ENCODE measurements at places on chromosomes 4 and X.

DNA sequence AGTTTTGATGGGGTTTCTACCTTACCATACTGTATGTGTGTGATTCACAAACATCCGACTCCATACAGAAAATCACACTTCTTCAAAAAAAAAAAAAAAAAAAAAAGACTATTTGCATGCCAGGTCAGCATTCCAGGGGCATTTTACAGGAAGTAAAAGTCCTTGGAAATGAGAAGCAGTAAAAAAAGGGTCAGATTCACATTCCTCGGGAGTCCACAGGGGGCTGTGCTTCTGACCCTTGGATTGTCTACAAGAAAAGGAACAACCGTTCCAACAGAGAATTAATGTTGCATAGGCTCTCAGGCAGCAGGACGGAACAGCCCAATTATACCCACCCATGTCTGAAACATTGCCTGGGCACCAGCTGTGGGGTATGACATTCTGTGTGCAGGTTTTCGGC is 290.3 kb downstream of the LDB2 start:
- DNase-seq, result no peak
- no peaks in the 10 kb centered on the region for H3K27me3 ChIP-seq
- H3K4me3 ChIP-seq, result no peak overlapping the region
- H3K4me1 ChIP-seq, result no peaks in the 10 kb centered on the region
- no peaks in the 10 kb centered on the region for H3K36me3 ChIP-seq

DNA sequence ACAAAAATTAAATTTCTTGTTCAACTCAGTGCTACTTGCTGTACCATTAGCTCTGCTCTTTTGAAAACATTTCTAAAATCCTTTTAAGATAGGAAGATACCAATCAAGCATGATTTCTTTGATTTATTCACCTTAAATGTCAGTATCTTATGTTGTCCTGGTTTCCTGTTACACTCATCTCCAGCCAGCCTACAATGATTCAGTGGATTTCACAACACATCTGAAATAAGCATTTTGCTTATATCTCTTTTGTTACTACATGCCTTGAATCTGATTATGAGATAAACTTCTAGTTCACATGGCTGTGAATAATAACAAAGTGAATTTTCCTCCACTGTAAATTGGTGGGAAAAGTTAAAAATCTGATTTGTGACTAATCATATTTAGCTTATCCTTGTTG is 112.5 kb upstream of the BMP3 start:
- DNase-seq, result no peak
- H3K4me3 ChIP-seq, result no peak overlapping the region
- no peaks in the 10 kb centered on the region for H3K27me3 ChIP-seq
- no peaks in the 10 kb centered on the region for H3K4me1 ChIP-seq

- H3K4me3 ChIP-seq, result no peak overlapping the region
- no peak for DNase-seq
- H3K36me3 ChIP-seq, result no peaks in the 10 kb centered on the region
- H3K27ac ChIP-seq, result no peak overlapping the region
- no peaks in the 10 kb centered on the region for H3K27me3 ChIP-seq
- no peaks in the 10 kb centered on the region for H3K4me1 ChIP-seq
These were observed 268.7 kb downstream of the SLC39A8 start for GRCh38 chr4:102076622-102077021.

DNA sequence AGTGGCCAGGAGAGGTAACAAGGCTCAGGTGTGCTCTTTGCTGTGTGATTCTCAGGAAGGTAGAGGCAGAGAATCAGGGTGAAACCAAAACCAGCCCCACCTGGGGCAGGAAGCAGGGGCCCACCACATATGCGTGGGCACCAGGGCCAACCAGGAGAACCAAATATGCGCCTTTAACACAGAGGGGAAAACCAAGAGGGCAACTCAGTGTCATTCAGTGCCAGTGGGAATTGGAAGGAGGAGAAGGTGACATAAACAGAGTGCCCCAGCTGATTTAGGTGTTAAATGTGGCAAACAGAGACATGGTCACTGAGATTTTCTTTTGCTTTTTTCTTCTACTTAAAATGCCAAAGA is 106.8 kb upstream of the MAMLD1 start:
- DNase-seq, result no peak
- H3K4me1 ChIP-seq, result peaks cover 19% of the 10 kb centered on the region

DNA sequence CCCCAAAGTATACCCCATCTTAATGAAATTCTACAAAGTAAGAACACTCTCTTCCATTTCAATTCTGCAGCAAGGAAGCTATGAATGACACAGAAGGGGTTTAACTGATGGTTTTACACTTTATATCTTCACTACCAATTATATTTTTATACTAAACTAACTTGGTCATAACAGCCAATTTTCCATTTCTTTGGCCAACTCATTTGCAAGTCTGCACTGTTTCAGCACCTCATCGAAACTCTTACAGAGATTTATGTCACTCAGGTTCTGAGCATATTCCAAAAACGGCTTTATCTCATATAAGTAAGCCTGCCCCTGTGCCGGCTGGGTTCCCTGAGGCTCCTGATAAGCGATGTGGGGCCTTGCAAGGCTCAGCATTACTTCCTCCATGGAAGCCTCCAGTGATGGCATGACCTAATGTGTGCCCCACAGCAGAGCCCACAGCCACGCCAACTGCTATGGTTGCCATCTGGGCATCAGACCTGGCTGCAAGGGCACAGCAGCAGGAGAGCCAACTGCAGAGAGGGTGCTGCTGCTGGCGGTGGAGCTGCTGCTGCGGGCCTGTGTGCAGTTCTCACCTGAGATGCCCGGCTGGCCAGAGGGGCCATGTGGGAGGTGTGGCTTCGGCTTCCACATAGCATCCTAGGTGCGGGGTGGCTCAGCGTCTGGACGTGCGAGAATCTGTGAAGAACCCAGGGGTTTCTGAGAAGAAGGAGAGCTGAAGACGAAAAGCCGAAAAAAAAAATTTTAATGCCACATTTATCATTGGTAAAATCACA is 13.4 kb upstream of the IBSP start:
- H3K27me3 ChIP-seq, result peaks cover 3% of the 10 kb centered on the region
- DNase-seq, result no peak
- no peaks in the 10 kb centered on the region for H3K4me1 ChIP-seq
- H3K4me3 ChIP-seq, result no peak overlapping the region
- no peak overlapping the region for H3K27ac ChIP-seq
- no peaks in the 10 kb centered on the region for H3K36me3 ChIP-seq

DNA sequence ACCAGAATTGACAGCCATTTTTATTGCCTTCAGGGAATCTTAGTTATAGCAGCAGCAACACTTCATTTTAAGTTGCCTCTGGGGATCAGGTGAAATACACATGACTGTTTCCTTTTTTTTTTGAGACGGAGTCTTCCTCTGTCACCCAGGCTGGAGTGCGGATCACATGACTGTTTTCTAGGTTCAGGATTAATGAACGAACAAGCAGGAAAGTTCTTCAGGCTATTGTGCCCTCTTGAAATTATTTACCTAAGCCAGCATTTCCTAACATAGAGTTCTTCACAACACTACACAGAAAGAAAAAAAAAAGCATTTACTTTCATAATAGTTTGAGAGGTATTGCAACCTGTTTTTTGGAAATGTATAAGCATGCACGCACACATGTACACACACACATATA is 2032.8 kb downstream of the PCDH7 start:
- H3K27me3 ChIP-seq, result no peaks in the 10 kb centered on the region
- H3K4me3 ChIP-seq, result no peak overlapping the region
- no peak for DNase-seq
- H3K36me3 ChIP-seq, result no peaks in the 10 kb centered on the region

DNA sequence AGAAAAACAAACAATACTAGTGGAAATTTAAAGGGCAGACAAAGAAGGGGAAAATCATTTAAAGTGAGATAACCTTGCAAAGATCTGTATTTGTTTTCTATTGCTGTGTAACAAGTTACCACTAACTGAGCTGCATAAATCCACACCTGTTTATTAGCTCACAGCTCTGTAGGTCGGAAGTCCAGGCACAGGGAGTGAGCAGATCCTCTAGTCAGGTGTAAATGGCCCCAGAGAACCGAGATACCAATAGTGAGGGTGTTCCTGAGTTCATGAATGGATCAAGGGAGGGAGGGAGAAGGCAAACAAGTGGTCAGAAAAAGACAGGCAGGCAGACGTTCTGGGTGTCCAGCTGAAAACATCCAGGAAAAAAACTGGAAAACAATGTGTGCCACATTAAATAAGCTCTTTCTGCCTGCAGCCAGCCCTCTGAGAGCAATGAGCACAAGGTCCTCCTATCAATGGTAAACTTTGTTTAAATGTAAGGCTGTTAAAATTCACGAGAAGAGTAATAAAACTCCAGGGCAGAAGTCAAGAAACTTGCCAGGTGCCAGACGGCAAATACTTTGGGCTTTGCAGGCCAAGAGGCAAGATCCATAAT is 25.0 kb downstream of the ADGRA3 start:
- H3K4me1 ChIP-seq, result no peaks in the 10 kb centered on the region
- no peaks in the 10 kb centered on the region for H3K27me3 ChIP-seq
- no peak overlapping the region for H3K4me3 ChIP-seq
- H3K27ac ChIP-seq, result no peak overlapping the region
- H3K36me3 ChIP-seq, result no peaks in the 10 kb centered on the region
